ENCODE measurements at places on chromosomes 11 and 22.

DNA sequence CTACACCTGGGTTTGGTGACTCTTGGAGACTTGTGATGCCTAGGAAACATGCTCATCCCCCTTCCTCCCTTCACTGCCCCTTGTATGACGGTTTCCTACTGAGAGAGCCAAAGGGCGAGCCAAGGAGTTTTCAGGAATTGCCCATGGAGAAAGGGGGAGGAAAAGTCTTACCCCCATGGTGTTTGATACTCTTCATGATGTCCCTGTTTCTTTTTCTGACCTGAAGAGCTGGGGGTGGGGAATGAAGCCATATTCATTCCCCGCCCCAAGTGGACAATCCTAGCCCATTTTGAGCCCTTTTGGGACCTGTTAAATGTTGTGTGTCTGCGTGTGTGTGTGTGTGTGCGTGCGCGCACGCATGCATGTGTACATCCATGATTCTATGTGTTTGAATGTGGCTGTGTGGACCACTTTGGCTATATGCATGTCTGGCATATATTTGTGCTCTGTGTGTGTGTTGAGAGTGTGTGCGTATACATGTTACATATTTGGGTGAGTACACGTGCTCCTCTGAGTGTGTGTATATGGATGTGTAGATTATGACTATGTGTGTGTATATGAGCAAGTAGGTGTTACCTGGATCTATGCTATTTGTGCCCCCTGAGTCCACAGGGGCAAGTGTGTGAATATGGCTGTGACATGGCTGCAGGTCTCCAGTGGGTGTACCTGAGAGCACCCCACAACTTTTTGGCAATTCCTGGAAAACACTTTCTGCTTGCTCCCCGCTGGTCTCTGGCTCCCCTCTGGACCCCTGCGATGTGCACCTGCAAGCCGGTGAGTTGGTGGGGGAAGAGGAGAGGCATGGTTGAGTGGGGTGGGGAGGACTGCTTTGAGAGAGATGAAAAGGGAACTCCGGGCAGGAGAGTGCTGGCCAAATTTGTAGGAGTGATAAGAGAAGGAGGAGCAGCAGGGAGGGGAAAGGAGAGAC is 24.6 kb downstream of the OTOG start:
- DNase-seq = no peak

- DNase-seq = peak; percentile 24
Observed at GRCh38 chr11:96335388-96335787, 7.6 kb downstream of the MAML2 start.

GRCh38 chr11:102280245-102280833 is 36.9 kb upstream of the BIRC3 start:
- no peak for DNase-seq

DNA sequence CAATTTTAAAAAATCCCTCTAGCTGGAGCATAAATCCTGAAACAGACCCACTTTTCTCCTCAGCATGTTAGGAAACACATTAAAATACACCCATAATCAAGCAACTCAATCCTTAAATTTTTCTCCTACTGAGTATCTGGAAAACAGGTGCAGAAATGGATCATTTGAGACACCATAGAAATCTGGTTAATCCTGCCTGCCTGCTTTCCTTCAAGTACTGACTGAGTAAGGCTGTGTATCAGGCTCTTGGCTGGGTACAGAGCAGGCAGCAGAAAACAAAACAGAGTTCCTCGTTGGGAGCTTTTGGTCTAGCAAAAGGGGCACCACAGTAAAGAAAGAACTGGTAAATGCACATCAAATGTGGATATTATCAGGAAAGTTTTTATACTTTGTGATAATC is 1.9 kb downstream of the KCNQ1OT1 start:
- DNase-seq = no peak

All from CD14-positive monocyte (primary cell).